ENCODE measurements at places on chromosomes 5 and 9.

GRCh38 chr5:150352244-150353031, 5.1 kb upstream of the TCOF1 start:
- peak; percentile 27 for DNase-seq

DNA sequence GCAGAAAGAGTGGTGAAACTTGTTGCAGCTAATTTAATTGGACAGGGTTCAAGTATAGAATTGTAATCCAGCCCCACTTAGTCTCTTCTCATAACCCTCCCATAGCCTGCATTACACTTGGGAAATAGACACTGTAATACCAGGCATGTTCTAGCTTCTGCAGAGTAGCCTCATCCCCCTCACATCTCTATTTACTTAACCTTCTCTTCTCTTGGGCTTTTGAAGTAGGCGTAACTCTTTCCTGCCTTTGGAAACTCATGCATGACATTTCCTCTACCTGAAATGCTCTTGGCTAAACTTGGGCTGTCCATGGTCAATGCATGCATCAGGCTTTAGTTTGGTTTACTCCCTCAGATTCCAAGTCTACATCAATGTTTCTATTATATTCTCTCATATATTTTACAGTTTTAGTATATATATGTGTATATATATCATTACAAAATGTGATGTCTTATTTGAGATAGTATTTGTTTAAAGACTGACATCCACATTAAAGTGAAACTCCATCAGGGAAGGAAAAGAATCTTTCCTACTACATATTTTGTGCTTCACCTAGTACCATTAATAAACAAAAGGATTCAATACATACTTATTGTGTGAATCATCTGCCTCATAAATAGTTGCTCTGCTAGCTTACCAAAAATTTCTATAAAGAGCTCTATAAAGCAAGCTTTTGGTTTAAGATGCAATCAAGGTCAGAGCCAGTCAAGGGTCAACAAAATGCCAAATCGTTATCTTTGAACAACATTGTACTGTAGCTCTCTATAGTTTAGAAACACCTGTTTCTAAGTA, 1158.0 kb downstream of the MAT2B start:
- DNase-seq: no peak

DNA sequence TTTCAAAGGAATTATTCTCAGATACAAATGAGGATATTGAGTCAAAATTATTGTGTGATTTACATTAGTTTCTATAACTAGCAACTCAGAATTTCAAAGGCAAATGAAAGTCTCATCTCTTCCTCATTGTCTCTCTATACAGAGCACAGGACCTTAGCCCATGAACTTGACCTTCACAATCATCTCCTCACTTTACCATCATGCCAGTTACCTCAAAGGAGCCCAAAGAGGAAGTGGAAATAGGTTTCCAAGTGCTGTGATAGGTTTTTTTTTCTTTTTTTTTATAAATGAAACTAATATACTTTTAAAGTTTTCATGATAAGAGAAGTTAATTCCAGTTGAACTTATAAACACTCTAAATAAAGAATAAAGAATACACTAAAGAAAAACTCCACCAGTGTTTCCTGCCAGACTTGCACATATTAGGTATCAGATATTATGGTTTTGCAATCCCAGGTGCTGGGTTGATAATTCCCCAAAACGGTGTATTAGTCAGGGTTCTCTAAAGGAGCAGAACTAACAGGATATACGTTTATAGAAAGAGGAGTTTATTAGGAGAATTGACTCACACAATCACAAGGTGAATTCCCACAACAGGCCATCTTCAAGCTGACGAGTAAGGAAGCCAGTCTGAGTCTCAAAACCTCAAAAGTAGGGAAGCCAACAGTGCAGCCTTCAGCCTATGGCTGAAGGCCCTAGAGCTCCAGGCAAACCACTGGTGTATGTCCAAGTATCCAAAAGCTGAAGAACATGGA, 50.1 kb upstream of the ADAMTS16 start:
- no peak for DNase-seq

DNA sequence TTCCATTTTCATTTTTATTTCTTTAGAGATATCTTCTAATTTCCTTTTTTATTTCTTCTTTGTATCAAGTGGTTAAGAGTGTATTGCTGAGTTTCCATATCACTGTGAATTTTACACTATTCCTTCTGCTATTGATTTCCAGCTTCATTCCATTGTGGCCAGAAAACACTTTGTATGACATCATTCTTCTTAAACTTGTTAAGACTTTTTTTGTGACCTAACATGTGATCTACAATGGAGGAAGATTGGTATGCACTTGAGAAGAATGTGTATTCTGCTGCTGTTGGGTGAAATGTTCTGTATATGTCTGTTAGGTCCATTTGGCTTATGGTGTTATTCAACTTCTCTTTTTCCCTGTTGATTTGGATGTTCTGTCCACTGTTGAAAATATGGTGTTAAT, 274.2 kb upstream of the PUM3 start:
- no peak for DNase-seq

DNA sequence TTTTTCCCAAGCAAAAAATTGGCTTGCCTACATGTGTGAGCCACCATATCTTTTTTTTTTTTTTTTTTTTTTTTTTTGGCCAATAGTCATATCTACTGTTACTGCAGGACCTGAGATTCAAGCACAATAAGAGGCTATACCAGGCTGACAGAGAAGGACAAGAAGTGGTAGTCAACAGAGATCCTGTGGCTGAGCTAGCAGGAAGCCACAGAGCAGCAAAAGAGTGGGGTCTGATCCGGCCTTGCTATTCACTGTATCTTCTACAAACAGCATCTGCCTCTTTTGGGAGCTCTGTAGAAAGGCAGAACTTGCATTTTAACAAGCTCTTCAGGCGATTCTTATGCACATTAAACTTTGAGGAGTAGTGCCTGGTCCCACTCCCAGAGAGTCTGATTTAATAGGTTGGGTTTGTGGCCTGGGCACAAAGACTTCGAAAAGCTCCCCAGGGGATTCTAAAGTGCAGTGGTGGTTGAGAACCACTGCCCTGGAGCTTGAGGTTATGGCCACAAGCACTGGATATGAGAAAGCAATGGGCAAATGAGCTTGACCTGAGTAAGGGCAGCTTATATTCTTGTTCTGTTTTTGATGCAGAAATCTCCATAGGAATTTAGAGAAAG, 162.8 kb downstream of the PIK3R1 start:
- DNase-seq: no peak

- DNase-seq: no peak
Measured at GRCh38 chr9:12980085-12980851, 205.4 kb downstream of the LURAP1L start.

DNA sequence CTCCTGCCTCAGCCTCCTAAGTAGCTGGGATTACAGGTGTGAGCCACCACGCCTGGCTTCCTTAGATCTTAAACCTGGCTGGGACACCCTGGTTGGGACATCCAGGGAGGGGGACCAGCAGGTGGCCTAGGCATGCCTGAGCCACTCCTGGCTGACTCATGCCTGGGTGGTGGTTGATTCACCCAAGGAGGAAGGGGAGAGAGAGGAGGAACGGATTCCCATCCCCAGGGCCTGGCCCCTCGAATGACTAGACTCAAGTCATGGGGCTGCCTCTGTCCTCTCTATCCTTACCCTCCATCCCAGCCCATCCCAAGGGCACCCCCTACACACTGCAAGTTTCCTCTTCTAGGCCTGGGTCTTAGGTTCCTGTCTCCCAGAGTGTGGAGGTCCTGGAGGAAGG, 12.7 kb downstream of the EEIG1 start:
- DNase-seq: peak; percentile 55
